Right cardiac atrium (tissue), 5 donors: ENCODE measurements at places on chromosomes 3 and 15. TPM values are rescaled to one million over a fixed set of nuclear protein-coding genes. Genes with fewer than 3 reads are reported as not detected.

DNA sequence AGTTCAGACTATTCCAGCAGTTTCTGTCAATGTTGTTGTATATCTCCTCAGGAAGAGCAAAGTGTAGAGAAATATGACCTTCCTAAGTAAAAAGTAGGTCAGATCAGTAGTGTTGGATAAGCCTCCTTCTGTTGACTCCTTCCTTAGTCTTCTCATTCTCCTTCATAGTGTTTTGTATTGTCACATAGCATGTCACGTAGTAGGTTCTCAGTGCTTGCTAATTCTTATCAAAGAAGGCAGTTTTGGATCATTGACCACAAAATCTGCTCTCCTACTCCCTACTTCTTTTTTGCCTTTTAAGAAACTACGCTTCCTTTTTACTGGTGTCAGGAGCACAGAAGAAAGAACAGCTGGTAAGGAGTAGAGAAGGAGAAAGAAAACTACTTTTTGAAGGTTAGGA, 1.0 kb upstream of the MGA start:
- no peak for DNase-seq

- no peak for DNase-seq
Observed at GRCh38 chr3:27729325-27729724, 7.2 kb upstream of the EOMES start.

DNA sequence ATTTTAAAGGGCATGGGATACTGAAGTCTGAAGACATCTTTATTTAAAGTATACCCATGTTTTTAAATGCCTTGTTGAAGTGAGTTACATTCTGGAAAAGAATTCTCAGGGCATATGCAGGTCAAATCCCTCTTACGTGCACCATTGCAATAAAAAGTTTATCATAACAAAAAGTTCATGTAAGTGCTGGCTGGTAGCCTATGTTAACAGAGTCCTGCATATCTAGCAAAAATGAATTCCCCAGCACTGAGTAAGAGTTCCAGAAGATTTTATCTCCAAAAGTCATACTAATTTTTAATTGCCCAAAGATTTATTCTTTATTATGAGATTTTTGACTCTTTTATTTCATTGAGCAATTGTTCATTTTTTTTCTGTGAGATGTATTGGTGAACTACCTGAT, 104.7 kb upstream of the ROBO1 start:
- DNase-seq = no peak

DNA sequence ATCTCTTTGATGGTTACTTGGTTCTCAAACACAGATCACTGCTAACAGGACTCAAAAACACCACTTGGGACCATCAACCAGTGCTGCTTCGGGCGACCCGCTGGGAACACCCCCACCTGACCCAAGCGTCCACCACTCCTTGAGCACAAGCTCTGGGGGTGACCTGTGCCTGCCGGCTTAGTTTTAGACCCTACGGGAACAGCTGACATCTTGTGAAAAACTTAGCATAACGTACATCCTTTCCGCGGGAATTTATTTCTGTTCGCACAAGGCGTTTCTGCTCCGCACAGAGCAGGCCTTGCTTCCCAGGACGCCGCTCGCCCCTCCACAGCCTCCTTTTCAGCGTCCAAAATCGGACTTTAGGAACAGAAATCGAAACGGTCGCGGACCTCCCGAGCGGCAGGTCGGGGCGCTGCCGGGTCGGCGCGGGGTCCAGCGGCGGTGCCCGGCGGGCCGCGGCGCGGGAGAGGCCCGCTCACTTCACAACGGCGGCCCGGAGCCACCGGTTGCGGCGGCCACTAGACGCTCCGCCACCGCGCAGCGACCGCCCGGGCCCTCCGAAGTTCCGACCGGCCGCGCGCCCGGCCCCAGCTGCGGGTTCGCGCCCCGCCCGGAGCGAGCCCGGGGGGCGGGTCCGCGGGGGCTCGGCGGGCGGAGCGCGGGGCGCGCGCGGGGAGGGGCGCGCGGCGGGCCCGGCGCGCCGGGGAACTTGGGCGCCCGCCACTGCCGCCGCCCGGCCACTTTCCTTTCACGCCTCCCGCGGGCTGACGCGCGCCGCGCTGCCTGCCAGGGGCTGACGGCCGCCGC, 959 bp downstream of the SFMBT1 start:
- DNase-seq = peak; percentile 66

GRCh38 chr3:176190755-176191154, 1006.5 kb downstream of the TBL1XR1 start:
- DNase-seq = no peak

GRCh38 chr3:193788189-193788991, 195.4 kb downstream of the OPA1 start:
- DNase-seq = peak; percentile 81

DNA sequence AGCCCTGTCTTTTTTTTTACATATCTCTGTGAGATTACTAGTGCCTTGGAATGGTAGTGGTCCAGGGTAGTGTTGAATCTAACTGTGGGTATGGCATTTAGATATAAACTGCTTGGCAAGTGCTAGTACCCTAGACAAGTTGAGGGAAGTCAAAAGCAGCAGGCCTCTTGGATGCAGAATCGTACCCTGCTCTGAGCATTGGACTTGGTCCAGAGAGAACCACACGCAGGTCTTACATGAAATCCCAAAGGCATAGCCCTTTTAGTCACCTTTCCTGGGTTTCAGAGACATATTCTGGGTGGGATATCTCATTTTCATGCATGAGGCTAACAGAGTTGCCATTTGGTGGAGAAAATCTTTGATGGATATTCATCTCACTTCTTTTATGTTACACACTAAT, 641.4 kb downstream of the PDCD6IP start:
- no peak for DNase-seq

DNA sequence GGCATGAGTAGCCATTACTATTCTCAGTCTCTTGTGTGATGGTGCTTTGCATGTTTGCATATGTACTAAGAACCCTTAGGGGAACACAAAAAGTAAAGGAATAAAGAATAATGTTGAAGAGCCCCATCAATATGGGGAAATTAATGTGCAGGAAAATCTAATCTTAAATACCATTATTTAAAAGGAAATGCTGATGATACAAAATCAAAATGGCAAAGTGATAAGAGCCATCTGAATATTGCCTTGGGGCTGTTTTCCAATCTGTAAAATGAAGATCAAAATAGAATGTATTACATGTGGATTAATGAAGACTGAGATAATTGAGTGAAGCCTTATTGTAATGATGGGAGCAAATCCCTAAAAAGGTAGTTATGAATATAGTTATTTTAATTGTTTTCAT, 771.4 kb downstream of the GRM7 start:
- no peak for DNase-seq

DNA sequence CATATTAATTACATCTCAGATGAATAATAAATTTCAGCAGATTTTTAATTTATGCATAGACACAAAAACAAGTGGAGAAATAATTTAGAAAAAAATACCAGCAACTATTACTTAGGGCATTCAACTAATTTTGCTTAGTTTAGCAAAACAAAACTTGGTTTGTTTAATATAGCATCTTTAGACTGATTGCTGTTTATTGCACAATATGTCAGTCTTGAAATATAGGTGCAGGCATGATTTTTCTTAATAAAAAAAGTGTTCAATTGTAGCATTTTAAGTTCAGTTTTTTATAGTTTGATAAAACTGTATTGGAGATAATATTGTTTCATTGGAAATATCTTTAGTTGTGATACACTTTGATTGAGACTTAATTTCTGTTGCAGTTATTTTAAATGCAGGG, 161.2 kb upstream of the KCNH8 start:
- no peak for DNase-seq

DNA sequence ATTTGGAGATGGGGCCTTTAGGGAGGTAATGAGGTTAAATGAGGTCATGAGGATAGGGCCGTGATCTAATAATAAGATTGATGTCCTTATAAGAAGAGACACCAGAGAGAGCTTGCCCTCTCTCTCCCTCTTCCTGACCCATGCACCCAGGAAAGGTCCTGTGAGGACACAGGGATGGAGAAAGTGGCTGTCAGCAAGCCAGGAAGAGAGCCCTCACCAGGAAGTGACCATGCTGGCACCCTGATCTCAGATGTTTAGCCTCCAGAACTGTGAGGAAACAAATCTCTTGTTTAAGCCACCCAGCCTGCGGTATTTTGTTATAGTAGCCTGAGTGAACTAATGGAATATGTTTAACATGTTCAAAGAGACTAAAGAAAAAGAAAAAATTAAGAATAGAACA, 15.3 kb upstream of the GNB5 start:
- no peak for DNase-seq

DNA sequence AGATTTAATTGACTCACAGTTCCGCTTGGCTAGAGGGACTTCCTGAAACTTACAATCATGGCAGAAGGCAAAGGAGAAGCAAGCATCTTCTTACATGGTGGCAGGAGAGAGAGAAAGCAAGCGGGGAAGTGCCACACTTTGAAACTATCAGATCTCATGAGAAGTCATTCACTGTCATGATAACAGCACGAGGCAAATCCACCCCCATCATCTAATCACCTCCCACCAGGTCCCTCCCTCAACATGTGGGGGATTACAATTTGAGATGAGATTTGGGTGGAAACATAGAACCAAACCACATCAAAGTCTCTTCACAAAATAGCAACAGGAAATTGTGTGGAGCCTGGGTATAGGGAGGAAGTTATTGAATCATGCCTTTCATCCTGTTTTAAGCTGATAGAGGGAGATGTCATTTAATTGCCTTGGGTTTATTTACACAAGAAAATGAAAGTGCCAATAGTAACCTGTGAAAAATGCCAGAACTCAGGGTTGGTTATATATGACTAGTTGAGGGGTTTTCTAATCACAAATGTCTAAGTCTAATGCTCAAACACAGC, 624.8 kb upstream of the LMCD1 start:
- DNase-seq = no peak

GRCh38 chr3:169591159-169591951, 72.2 kb downstream of the MECOM start:
- DNase-seq = no peak

DNA sequence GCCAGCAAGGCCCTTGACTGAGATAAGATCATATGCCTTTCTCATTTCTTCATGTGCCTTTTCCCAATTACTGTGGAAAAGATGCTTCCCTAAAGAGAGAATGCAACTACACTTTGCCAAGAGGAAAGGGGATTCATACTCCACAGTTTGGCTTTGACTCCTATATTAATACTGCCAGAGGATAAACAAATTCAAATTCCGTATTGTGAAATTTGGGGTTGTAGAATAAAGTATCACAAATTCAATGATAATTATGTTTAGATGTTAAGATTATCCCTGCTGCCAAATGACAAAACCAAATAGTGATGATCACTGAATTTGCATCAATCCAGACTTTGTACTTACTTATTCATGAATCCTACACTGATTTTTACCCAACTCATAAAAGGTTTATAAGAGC, 88.5 kb upstream of the MNS1 start:
- no peak for DNase-seq

The TM4SF4 gene
- not detected for polyA plus RNA-seq

The PLSCR2 gene
- polyA plus RNA-seq = not detected

The FAM3D gene
- polyA plus RNA-seq = 0.14 TPM

The PLA2G4E gene
- polyA plus RNA-seq = 0.07 TPM

The SLC2A2 gene
- not detected for polyA plus RNA-seq

The GOLGA8F gene
- polyA plus RNA-seq = not detected

The SUSD5 gene
- polyA plus RNA-seq = 1.3 TPM
